Activated CD4-positive, CD25-positive, alpha-beta regulatory T cell treated with anti-CD3 and anti-CD28 coated beads, Interleukin-2, amount 50 U/mL, for 24 hours (primary cell): ENCODE measurements at places on chromosomes 1 and 21.

- no peak for ATAC-seq
These were observed 60.1 kb upstream of the CYP2J2 start for GRCh38 chr1:59986516-59987310.

- no peak for ATAC-seq
These were observed 24.8 kb downstream of the KDM1A start for GRCh38 chr1:23044035-23044434.

DNA sequence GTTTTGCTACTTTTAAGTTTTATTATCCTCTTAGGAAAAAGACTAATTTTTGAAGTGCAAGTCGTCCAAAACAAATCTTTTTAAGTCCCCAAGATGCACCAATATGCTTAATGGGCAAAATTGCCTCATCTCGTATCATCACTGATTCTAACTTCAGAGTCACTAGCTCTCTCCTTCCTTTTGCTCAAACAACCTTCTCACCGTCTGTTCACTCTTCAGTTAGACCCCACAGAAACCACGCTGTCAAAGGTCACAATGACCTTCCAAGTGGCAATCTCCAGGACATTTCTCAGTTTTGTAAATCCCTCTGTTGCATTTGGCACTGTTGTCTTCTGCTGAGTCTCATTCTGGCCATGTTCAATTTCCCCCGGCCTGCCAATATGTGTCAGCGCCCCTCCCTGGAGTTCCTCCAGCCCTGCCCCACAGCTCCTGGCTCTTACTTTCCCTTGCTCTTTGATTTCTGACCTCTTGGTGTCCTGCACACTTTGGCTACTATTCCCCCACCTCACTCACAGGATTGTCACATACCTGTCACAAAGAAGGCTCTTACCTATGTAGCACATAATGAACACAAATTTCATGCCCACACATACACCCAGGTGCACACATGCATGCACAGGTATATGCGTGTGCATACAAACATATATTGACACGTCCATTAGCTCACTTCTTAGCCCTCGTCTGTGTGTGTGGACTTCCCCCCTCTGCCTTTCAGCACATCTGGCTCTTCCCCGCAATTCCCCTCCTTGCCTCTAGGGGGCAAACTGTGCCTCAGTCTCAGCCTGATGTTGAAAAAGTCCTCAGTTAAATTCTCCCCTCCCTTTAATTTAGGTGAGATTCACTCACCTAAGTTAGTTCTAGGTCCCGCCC is 354.0 kb upstream of the DUSP10 start:
- ATAC-seq, result peak; percentile 69

GRCh38 chr1:201694608-201695335 is 134.2 kb upstream of the IPO9 start:
- no peak for ATAC-seq

- ATAC-seq, result no peak
These were observed 133.1 kb downstream of the SMYD3 start for GRCh38 chr1:246373828-246374569.

GRCh38 chr21:27130154-27130553 is 163.3 kb upstream of the ADAMTS5 start:
- ATAC-seq, result no peak

DNA sequence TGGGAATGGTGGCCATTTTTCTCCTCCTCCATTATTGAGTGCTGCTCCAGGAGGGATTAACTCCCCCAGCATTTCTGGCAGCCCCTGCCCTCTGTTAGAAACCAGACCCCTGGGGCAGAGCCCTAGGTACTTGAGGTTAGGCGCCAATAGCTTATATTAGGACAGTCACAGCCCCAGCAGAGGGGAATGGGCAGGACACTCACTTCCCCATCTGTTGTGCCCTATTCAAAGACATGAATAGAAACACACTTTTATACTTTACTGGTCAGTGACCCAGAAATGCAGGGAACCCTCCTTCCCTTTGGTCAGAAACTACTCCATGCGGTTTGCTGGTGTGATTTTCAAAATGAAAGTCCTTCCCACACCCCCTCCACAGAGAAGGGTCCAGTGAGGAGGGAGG is 267.7 kb downstream of the PTBP2 start:
- ATAC-seq, result no peak

DNA sequence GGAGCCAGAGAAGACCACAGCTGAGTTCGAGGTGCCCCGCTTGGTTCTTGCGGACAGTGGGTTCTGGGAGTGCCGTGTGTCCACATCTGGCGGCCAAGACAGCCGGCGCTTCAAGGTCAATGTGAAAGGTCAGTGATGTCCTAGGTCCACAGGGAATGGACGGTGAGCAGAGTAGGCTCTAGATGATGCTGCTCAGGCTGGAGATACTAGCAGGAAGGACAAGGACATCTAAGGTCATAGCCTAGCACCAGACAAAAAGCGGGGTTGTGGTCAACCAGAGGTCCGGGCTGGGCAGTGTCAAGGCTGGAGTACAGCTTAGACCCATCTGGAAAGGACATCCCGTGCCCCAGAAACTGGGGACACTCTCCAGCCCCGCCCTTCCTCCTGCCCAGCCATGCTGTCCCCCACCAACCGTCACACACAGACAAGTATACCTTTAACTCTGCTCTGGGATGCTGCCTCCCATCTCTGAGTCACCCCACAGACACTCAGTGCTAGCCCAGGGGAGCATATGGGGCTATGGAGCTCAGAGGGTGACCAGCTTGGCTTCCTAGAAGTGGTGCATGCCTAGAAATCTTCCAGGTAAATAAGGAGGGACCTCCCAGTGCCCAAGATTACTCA is 8.7 kb downstream of the TIE1 start:
- no peak for ATAC-seq

GRCh38 chr1:206608108-206608698 is 4.1 kb downstream of the EIF2D start:
- ATAC-seq, result no peak

DNA sequence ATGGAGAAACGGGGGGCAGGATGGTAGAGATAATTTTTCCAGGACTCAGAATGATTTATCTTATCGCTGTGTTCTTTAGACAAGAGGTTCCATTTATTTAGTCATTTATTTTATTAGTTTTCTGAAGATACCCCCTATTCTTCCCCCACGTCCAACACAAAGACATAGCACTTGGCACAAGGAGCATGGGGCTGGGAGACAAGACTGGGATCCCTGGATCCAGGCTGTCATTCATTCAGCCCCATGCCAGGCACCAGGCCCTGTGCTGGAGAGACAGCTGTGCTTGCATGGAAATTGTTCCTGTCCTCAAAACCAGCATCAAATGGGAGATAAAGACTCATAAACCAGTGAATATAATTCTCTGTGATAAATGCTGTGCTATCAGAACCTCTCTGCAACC is 27.1 kb upstream of the PLXNA2 start:
- no peak for ATAC-seq

DNA sequence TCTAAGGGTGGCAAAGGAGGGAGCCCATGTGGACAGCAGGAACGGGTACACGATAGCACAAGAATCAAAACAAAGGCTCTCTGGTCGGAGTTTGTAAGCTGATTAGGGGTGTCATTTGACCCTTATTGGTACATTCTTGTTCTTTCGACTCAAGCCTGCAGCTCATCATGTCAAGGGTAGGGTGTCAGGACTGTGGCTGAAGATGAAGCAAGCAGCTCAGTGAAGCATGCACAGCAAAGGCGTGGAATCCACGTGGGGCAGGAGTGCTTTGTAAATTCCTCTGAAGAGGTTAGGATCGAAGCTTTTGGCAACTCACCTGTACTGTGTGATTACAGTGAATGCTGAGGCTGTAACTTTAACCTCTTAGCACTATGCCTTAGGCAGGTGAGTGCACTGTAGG is 4.7 kb upstream of the ABCB10 start:
- ATAC-seq, result no peak
